ENCODE measurements at places on chromosomes 4 and X.

DNA sequence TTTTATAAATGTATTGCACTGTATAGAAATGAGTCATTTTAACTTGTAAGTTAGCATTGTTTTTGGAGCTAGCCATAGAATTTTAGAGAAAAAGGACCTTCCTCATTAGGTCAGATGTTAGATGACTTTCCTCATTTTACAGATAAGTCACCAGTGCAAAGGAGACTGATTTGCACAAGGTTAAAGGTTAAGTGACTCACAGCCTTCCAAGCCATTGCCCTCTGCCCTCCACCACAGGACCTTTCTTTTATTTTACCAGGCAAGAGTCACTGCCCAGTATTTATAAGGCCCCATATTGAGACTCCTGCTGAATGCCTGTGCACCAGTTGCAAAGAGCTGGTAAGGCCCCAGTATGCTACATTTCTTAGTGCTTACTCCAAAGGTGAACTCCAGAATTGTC is 4.2 kb upstream of the ABCG2 start:
- peak; percentile 21 for DNase-seq

DNA sequence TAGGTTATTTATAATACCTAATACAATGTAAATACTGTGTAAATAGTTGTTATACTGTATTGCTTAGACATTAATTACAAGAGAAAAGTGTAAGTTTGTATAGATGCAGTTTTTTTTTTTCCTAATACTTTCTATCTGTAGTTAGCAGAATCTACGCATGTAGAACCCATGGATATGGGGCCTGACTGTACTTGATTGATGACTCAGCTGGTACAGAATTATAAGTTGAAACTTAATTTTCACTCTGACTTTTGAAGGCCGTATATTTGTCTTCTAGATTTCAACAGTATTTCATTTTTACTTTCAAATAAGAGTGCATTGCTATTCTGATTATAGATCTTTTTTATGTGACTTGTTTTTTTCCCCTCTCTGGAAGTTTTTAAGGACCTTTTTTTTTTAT is 30.8 kb upstream of the NDUFC1 start:
- DNase-seq: no peak

- DNase-seq: peak; percentile 93
These were observed 173.9 kb upstream of the PGRMC2 start for GRCh38 chr4:128461291-128462102.

GRCh38 chrX:47502316-47503125 is 19.5 kb upstream of the ZNF41 start:
- peak; percentile 76 for DNase-seq

DNA sequence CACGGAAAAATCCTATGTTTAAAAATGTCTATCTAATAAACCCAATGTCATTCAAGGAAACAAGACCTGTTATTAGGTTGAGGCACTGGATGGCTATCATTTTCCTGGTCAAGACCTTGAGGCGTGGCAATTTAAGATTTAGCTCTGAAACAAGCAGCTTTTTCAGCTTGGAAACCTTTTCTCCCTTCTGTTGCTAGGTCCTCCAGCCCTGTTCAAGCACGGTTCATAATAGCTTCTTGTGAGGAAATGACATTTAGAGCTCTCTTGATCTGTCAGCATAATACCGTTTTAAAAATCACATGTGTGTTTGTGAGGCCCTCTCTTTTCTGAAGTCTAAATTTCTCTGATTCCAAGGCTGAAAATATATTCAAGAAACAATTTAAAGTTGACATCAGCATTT is 133.6 kb upstream of the GRPR start:
- no peak for DNase-seq
